HT-29 (cell line): ENCODE measurements at places on chromosomes 7 and 10.
A peak's percentile ranks its signal among the peaks of the same experiment; 100 is the strongest.

GRCh38 chr10:127524908-127525665 is 24.0 kb upstream of the NPS start:
- DNase-seq = peak; percentile 9

DNA sequence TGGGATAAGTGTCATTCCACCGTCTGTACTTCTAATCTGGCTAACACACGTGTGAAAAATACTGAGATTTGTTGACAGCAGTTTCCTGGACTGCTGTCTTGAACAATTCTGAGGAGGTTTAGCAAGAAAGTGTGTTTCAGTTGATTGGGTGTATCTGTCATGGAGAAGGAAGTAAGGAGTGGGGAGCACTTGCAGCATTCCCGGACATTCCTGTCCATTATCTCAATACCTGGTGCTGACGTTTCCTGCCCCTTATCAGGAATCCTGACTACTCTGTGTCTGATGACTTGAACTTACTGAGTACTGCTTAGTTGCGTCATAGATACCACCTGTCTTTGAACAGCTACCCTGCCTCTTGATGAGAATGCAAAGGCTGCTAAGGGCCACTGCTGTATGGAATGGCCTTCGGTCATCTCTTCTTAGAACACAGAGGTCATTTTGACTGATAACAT is 72.0 kb upstream of the VKORC1L1 start:
- no peak for DNase-seq

- no peak for DNase-seq
Observed at GRCh38 chr10:45580371-45581215, 92.0 kb downstream of the ZFAND4 start.

- no peak for DNase-seq
Observed at GRCh38 chr10:120562956-120563355, 105.9 kb downstream of the PLPP4 start.

DNA sequence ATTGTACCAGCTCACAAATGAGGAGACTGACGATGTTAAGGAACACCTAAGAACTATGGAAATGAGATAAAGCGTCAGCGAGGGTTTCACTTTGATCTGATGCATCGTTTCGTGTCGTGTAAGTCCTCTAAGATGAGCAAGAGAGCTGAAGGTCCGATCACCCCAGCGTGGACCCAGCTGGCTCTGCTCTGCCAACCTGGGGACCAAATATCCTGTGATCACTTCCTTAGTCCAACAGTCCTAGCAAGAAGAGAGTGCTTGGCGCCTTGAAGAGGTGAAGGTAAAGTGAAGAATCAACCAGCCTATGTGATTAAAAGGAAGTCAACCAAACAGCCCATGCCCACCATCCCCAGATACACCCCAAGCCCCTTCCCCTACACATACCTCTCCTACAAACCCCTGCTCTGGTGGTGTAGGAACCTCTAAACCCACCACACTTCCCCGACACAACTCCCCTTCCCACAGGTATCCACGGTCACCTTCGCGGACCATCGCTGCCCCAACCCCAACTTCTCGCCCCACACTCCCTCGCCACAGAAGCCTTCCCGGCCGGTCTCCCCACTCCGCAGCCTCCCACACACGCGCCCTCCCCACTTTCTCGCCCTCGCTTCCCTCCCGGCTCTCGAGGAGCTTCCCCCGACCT is 722 bp downstream of the UPF2 start:
- peak; percentile 61 for DNase-seq

GRCh38 chr7:134755422-134756022 is 23.9 kb upstream of the CALD1 start:
- peak; percentile 15 for DNase-seq

- DNase-seq = no peak
Observed at GRCh38 chr7:92732316-92733036, 103.9 kb downstream of the CDK6 start.

- no peak for DNase-seq
Observed at GRCh38 chr7:106812027-106812643, 52.9 kb upstream of the PIK3CG start.

- peak; percentile 19 for DNase-seq
Observed at GRCh38 chr10:35641676-35642034, 441 bp downstream of the FZD8 start.

DNA sequence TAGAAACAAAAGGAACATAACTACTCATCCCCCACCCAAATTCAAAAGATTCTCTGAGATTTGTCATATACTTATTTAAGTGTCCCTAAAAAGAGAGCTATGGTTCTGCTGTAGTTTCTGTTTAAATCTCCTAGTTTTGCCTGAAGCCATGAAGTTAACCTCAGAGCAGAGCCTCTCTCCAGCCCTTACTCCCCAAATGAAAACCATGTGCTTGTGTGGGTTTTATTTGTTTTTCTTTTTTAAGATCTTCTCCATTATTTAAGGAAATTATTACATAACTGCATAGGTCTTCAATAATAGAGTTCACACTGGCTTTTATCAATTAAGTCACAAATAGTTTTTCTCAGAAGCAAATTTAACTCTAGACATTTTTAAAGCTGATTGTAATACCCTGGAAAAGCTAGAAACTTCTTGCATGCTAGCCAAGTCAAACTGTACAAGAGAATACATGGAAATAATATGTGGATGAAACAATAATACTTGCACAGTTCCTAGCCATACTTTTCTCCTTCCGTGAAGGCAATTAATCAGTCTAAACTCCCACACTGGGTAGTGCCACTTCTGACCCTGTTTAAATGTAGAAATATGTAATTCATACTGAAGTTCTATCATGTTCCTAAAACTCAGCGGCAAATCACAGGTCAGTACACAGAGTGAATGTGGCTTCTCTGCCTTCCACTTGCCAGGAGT is 579.7 kb downstream of the SUGCT start:
- DNase-seq = no peak

GRCh38 chr10:45135443-45136198 is 134.9 kb downstream of the ZNF22 start:
- DNase-seq = no peak

DNA sequence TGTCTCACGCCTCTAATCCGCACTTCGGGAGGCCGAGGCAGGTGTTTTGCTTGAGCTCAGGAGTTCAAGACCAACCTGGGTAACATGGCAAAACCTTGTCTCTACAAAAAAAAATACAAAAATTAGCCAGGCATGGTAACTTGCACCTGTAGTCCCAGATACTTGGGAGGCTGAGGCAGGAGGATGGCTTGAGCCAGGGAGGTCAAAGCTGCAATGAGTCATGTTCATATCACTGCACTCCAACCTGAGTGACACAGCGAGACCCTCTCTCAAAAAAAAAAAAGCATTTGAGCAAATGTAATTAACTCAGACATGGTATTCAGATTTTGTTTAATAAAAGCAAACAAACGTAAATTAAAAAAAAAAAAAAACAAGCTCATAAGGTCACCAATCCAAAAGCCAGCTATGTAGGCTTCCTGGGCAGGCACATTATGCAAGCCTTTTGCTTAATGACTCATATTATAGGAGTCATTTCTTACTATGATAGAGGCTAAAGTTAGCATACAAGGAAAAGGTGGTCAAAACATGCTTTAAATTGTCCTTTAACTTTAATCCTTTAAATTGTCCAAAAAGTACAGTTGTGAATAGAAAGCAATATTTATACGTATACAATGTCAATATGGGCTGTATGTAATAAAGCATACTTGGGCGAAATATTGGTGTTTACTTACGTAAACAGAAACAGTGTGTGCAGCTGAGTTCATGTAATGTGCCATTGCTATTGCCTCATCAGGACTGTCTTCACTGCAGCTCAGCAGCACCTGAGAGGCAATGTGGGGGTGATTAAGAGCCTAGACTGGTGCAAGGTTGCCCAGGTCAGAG is 13.0 kb downstream of the AKR1D1 start:
- DNase-seq = peak; percentile 10

DNA sequence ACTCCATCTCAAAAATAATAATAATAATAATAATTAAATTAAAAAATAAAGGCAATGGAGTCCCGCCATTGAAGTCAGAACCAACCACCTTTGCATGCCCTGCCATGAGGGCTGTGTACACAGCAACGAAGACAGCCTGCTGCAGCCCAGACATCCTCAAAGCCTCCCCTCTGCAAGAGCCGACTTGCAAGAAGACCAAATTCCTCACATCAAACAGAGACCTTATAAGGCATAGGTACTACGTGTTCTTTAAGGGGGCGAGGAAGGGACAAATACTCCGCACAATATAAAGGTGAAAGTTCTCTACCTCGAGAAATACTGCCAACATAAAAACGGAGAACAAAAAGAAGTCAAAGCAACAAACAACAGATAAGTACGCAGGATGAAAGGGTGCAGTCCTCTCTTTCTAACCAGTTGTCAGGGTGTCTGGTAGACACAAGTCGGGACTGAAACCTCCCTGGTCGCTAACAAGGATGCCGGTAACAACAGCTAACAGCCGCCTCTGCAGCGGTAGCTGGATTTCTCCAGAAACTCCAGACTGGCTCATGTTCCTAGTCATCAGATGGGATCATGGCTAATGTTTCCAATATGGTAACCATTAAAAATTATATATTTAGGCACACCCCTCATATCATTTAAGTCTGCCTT is 23.6 kb downstream of the FGFR2 start:
- no peak for DNase-seq

DNA sequence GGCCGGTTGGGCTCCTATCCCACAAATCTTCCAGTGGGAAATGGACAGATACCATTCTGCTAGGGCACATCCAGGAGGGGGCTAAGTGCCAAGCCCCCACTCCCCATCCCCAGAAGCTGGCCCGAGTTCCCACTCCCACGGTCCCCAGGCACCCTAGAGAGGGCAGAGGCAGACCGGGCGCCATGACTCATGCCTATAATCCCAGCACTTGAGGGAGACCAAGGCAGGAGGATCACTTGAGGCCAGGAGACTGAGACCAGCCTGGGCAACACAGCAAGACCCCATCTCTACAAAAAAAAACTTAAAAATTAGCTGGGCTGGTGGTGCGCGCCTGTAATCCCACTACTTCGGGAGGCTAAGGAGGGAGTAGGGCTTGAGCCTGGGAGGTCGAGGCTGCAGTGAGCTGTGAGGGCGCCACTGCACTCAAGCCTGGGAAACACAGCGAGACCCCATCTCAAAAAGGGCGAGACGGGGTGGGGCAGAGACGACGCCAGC is 870 bp downstream of the GNA12 start:
- no peak for DNase-seq
